Regular cardiac myocyte (primary cell): ENCODE measurements at places on chromosomes 13 and 19. TPM values are rescaled to one million over a fixed set of nuclear protein-coding genes. Genes with fewer than 3 reads are reported as not detected.

The CYP4F2 gene
- not detected in 2 replicates for total RNA-seq

The LENG9 gene
- total RNA-seq = 6.5 and 11.8 TPM in 2 replicates

The ZNF699 gene
- total RNA-seq = 15.1 and 21.7 TPM in 2 replicates

The TPT1 gene
- total RNA-seq = 1,580 and 3,445 TPM in 2 replicates

The ZNF570 gene
- 8.8 and 14.4 TPM in 2 replicates for total RNA-seq

The HOOK2 gene
- 11.1 and 18.3 TPM in 2 replicates for total RNA-seq

The TDRD3 gene
- total RNA-seq = 14.8 and 25.9 TPM in 2 replicates

The PTH2 gene
- not detected in 2 replicates for total RNA-seq

The ZSWIM9 gene
- total RNA-seq = 1.4 and 1.5 TPM in 2 replicates

The SIGLEC5 gene
- total RNA-seq = not detected in 2 replicates

The ZNF738 gene
- total RNA-seq = 7.0 and 8.1 TPM in 2 replicates

The PSG1 gene
- total RNA-seq = 0.19 and 1.4 TPM in 2 replicates

The CGB8 gene
- not detected in 2 replicates for total RNA-seq
